EL (cell line): ENCODE measurements at places on chromosomes 5 and 9.

GRCh38 chr9:37174247-37174646 lies 53.9 kb downstream of the ZCCHC7 start:
- DNase-seq, result peak; percentile 19

DNA sequence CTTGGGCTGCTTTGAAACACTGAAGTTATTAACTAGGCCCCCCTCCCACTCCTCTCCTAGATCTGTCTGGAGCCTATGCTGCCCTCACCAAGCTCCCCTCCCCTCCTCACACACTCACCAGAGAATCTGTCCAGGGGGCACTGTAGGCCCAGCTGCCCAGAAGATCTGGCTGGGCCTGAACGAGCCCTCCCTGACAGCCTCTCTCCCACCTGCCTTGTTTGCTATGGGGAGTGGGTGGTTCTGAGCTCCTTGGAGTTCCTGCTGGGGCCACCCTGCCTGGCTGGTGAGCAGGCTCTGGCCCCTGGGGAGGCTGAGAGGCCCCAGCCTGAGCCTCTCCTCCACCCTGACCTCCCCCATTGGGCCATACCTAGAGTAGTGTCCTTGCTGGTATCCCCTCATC lies 75.1 kb downstream of the PSD2 start:
- no peak for DNase-seq

DNA sequence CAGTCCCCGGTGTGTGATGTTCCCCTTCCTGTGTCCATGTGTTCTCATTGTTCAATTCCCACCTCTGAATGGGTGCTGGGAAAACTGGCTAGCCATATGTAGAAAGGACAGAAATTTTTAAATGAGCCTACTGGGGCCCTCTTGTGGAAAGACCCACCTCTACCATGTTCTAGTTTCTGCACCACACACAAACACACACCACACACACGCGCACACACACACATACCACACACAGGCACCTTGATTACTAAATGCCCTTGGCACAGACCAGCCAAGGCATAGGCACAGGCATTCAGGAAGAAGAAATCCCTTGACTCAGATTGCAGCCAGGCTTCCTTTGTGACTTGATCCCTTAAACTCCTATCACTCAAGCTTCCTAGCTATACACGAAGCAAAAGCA lies 60.5 kb downstream of the SIL1 start:
- DNase-seq, result peak; percentile 18

- DNase-seq, result peak; percentile 61
Measured at GRCh38 chr9:130331573-130331972, 66.0 kb downstream of the HMCN2 start.

GRCh38 chr9:90860382-90860781 lies 58.8 kb downstream of the SYK start:
- DNase-seq, result no peak

GRCh38 chr5:133482028-133482427 lies 130.3 kb downstream of the FSTL4 start:
- no peak for DNase-seq
